ENCODE measurements at places on chromosomes 6 and 20. TPM values are rescaled to one million over a fixed set of nuclear protein-coding genes. Genes with fewer than 3 reads are reported as not detected.

The MUCL3 gene
- total RNA-seq: not detected

The PLEKHG1 gene
- total RNA-seq: 49.7 TPM

The AP5S1 gene
- total RNA-seq: 22.0 TPM

The ZBTB46 gene
- 4.3 TPM for total RNA-seq

The MMP24 gene
- 0.32 TPM for total RNA-seq
